SW480 (cell line): ENCODE measurements at places on chromosomes 16 and 17.

DNA sequence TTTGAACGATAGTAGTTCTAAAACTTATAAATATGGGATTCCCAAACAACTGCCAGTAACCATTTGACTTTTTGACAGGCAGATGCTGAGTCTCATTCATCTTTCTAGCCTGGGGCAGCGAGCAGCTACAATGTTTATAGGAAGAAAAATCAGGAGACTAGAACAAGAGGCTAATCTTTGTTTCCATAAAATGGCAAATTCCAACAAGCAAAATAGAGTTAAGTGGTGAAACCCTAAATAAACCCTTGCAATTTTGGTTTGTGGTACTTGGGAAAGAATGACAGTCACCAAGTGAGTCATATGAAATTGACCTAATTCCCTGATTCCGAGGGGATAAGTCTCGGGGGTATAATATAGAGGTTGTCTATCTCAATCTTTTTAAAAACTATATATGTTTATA, 27.3 kb upstream of the HS3ST2 start:
- no peak for DNase-seq

- no peak for DNase-seq
Measured at GRCh38 chr16:83272843-83273242, 534.9 kb upstream of the HSBP1 start.

DNA sequence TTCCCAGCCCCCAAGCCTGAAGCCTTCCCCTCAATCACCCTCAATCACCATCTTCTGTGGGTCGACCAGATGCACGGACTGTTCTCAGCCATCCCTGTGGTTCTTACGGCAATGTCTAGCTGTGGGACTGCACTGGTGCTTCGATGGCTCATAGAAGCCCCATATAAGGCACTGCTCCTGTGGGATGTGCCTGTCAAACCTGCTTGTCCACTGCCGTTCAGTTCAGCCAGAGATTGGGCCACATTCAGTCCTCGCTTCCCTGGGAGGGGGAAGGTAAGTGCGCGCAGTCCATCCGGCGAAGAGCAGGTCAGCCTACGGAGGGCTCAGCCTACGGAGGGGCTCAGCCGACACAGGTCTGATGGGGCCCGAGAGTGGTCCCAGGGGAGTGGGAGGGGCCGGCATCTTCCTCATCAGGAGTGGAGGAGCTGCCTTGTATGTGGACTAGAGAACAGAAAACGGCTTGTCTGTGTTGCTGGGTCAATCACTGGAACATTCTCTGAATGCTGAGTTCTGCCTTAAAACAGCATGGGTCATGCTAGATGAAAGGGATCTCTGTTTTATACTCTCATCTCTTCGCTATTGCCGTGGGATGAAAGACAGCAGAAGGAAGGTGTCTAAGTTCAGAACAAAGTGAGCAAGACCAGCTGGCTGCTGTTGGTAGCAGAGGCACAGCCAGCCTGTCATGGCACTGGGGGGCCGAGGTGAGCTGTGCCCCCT, at the start of gene CARD14:
CARD14 (plus strand) TSS at position 247 of the 717 bp plus-strand sequence. CDS start 11,409 bp downstream, outside the sequence.
- no peak for DNase-seq

DNA sequence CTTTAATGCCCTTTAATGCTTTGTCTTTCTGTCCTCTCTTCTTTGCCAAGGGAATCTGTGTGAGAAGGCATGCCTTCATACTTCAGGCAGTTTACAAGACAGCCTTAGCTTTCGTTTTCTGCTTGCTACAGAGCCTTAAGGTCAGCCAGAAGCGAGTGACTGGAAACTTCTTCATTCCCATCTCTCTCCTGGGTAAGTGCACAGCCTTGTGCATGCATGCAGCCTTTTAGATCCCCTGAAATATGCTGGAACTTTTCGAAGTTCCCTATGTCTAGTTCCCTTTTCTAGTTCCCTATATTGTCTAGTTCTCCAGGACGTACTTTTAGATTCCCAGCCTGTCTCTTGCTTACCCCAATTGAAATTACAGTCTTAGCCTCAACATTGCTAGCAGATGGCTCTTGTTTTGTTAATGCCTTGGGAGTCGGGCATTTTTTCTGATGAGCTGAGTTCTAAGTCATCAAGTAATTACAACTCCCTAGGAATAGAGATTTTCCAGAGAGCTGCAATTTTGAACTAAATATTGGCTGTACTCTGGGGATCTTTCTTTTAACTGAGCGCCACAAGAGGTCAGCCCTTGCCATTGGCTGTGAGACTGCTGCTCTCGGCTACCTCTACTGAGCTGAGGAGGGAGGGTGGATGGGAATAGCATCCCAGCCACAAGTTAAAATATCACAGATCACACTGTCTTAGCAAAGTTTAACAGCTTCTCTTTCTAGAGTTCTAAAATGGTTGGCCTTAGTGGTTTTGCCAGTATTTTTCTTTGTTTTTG, 22.7 kb upstream of the PPM1D start:
- DNase-seq, result no peak

DNA sequence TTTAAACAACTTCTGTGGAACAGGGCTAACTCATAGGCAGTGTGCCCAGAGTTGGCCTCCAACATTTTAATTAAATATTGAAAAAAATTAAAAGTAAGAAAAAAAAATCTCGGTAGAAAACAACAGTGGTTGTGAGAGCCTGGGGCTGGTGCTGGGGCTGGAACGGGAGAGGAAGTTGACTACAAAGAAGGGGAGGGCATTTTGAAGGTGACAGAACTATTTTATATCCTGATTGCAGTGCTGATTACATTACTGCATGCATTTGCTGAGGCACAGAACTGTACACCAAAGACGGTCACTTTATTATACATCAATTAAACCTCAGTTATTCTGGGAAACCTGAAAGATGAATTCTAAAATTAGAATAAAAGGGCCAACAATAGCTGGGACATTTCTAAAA, 142.5 kb downstream of the PARN start:
- DNase-seq, result no peak

- DNase-seq, result no peak
Measured at GRCh38 chr17:17569691-17570090, 21.8 kb downstream of the PEMT start.

- DNase-seq, result peak; percentile 66
Measured at GRCh38 chr17:69414408-69415274, at the start of gene MAP2K6. Gene MAP2K6 (plus strand): TSS chr17:69414697. CDS start chr17:69414985, 288 bp downstream.

- DNase-seq, result no peak
Measured at GRCh38 chr16:83971165-83972130, 3.4 kb downstream of the NECAB2 start.

- no peak for DNase-seq
Measured at GRCh38 chr16:10835281-10835931, 16.8 kb upstream of the TVP23A start.

- DNase-seq, result no peak
Measured at GRCh38 chr17:38783227-38783626, 16.1 kb downstream of the PIP4K2B start.

DNA sequence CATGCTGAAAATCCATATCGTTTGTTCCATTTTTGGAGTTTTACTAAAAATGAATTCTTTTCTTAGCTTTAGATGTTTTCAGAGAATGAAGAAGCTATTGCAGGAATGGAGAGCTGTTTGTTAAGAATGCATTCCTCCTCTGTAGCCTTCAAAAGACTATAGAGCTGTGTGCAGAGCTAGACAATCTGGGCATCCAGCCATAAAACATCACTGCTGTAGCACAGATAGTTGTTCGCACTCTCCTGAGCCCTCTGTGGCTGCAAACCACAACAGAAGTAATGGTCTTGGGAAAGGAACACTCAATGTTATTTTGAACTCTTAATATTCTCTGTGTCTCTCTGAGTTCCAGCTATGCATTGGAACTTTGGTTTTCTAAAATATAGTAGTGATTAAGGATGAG, 4.9 kb downstream of the TNRC6C start:
- DNase-seq, result peak; percentile 64

DNA sequence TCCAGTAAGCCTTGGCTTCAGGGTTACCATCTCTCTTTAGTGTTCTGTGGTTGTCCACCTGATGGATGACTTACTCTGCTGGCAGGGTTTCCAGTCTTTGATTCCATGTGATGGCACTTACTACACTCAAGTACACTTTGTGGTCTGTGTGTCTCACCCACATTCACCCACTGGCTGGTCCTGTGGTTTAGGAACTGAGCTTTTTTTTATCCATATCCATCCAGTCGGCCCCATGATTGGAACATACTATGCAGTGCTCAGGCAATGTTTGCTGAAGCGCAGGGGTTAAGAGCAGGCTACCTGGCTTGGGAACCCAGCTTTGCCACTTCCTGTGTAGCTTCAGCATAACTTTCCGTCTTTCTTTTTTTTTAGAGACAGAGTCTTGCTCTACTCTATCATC, 2.8 kb upstream of the FUS start:
- DNase-seq, result peak; percentile 95
